ENCODE measurements at places on chromosomes 7 and 10.

DNA sequence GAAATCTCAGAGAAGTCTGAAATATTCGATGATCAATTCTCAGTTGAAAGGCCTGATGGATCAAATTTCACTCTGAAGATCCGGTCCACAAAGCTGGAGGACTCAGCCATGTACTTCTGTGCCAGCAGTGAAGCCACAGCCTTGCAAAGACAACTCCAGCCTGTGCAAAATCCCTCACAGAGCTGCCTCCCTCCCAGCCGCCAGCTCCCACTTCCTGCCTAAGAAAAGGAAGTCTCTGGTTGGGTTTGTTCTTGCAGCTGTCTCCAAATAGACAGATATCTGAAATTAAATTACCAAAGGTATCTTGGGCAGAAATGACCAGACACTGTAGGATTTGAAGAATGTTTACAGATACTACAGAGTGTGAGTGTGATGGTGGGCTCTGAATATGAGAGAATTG, 43.4 kb upstream of the PRSS58 start:
- no peak overlapping the region for H3K4me3 ChIP-seq
- DNase-seq = peak; percentile 45
- H3K27ac ChIP-seq = no peak overlapping the region
- peaks cover 25% of the 10 kb centered on the region for H3K27me3 ChIP-seq

DNA sequence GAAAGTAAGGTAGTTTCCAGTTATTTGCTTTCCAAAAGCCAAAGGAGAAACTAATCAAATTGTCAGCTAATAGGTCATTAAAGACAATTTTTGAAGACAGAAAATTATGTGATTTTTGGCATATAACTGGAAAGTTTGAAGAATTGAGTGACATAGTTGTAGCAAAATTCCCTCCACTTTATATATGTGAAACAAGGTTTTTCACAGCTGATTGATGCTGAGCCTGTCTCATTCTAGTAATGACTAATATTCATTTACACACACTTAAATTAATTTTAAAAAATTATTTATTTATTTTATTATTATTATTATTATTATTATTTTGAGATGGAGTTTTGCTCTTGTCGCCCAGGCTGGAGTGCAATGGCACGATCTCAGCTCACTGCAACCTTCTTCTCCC, 16.3 kb upstream of the SIRT1 start:
- H3K4me1 ChIP-seq = no peaks in the 10 kb centered on the region
- no peaks in the 10 kb centered on the region for H3K36me3 ChIP-seq
- H3K27me3 ChIP-seq = no peaks in the 10 kb centered on the region

- no peaks in the 10 kb centered on the region for H3K27me3 ChIP-seq
- no peak for DNase-seq
- no peak overlapping the region for H3K27ac ChIP-seq
- no peaks in the 10 kb centered on the region for H3K4me1 ChIP-seq
- H3K4me3 ChIP-seq = no peak overlapping the region
Observed at GRCh38 chr7:78074713-78075112, 276.1 kb downstream of the PHTF2 start.

DNA sequence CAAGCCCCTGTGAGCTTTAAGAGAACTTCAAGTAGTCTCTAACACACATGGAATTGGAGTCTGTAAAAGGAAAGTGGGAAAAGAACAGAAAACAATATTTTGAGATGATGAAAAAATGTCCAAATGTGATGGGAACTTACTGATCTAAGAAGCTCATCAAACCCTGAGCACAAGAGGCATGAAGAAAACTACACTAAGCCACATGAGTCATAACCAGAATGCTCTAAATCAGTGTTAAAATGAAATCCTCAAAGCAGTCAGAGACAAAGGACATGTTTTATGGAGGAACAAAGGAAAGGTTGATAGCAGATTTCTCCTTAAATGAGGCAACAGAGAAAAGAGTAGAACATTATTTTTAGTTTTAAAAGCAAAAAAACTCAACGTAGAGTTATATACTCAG, 37.2 kb downstream of the ZNF33A start:
- no peaks in the 10 kb centered on the region for H3K4me1 ChIP-seq
- no peaks in the 10 kb centered on the region for H3K27me3 ChIP-seq
- H3K4me3 ChIP-seq = no peak overlapping the region
- H3K27ac ChIP-seq = no peak overlapping the region
- H3K36me3 ChIP-seq = peaks cover 12% of the 10 kb centered on the region

GRCh38 chr7:130281260-130281659, 11.7 kb upstream of the CPA4 start:
- no peak overlapping the region for H3K27ac ChIP-seq
- H3K36me3 ChIP-seq = no peaks in the 10 kb centered on the region
- no peak for DNase-seq

DNA sequence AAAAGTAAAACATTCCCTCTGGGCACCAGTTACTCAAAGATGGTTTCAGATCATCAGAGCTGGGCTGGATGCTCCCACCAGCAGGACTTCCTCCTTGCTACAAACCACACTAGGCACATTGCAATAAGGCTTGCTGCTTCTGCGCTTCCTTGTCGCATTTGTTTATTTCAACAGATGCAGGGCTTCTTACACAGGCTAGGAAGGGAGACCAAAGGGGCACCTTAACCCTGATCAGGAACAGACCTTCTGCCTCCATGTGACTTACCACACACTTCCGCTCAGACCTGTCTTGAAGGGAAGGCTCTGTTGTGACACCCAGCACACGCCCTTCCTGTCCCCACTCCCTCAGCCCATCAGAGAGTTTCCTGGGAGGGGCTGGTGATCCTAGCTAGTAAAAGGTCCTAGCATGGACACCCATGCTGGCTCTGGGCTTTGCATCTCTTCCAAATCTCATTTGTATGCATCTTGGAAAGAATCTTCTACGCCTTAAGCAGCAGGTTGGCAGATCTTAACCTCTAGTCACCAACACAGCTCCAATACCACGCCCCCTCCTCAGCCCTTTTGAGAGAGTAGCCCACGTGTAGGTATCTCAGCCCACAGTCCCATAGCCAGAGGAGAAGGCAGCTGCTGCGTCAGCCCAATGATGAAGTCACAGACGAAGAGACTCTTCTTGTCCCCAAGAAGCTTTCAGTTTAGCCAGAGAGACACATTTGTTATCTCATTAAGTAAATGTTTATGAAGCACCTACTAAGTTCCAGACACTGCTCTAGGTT, 47.1 kb upstream of the SVIL start:
- no peak overlapping the region for H3K4me3 ChIP-seq
- H3K27me3 ChIP-seq = no peaks in the 10 kb centered on the region
- peak overlapping the region; percentile 31 for H3K27ac ChIP-seq

GRCh38 chr10:72733989-72734388, 42.0 kb downstream of the MCU start:
- H3K36me3 ChIP-seq = no peaks in the 10 kb centered on the region
- H3K4me1 ChIP-seq = peaks cover 39% of the 10 kb centered on the region
- no peak overlapping the region for H3K4me3 ChIP-seq
- DNase-seq = no peak
- no peak overlapping the region for H3K27ac ChIP-seq

GRCh38 chr7:87596696-87597095, 4.0 kb downstream of the ABCB1 start:
- H3K36me3 ChIP-seq = no peaks in the 10 kb centered on the region
- H3K27me3 ChIP-seq = no peaks in the 10 kb centered on the region
- no peak overlapping the region for H3K4me3 ChIP-seq
- H3K27ac ChIP-seq = no peak overlapping the region
- no peak for DNase-seq
- H3K4me1 ChIP-seq = peaks cover 14% of the 10 kb centered on the region

DNA sequence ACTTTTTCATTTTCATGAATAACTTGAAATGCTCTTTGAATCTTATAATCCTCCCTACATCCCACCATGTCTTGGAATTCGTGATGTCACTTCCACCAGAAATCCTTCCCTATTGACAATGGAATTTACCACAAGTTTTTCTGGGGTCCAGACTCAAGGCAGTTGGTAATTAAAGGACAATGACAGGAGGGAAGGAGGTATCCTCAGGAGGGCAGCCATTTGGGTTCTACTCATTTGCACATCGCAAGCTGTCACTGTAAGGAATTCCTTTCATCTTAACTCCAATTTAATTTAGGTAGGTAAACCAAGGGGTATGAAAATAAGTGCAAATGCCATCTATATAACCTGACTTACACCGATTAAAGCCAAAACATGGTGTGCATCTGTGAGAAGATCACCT, 21.9 kb downstream of the LRRC17 start:
- peak overlapping the region; percentile 61 for H3K27ac ChIP-seq
- peaks cover 33% of the 10 kb centered on the region for H3K4me1 ChIP-seq
- DNase-seq = no peak
- H3K4me3 ChIP-seq = no peak overlapping the region
- H3K27me3 ChIP-seq = no peaks in the 10 kb centered on the region

DNA sequence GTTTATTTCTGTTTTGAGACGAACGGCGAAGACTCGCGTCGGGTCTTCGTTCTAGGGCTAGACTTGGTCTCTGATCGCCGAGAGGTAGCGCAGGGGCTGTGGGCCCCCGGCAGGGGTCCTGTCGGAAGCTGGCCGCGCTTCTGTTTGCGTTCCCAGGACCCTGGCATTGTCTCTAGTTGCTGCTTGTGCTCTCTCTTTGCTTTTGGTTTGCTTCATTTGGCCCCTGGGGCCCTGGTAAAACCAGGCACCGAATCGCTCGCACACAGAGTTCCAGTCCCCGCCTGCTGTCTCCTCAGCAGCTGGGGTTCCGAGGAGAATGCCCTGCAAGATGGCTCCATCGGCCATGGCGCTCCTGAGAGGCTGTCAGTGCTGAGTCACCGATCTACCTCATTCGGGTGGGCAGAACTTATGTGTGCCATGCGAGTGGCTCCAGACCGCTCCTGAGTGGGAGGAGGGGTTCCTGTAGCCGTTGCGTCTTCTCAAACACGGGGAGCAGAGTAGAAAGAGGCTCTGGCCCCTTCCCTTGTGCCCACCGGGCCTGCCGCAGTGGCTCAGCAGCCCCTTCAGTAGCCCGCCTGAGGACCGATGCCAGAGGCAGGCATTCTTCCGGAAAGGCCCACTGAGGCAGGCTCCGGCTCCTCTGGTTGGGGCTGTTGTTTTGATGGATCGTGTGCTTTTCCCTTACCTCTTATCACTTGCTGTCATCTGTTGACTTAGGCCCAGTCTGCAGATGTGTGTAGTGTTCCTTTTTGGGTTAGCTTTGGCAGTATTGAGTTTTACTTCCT, 826 bp downstream of the CHPF2 start:
- H3K36me3 ChIP-seq = peaks cover 38% of the 10 kb centered on the region
- peaks cover 33% of the 10 kb centered on the region for H3K4me1 ChIP-seq
- H3K27ac ChIP-seq = peak overlapping the region; percentile 85
- peak overlapping the region; percentile 99 for H3K4me3 ChIP-seq
- no peak for DNase-seq
- no peaks in the 10 kb centered on the region for H3K27me3 ChIP-seq

DNA sequence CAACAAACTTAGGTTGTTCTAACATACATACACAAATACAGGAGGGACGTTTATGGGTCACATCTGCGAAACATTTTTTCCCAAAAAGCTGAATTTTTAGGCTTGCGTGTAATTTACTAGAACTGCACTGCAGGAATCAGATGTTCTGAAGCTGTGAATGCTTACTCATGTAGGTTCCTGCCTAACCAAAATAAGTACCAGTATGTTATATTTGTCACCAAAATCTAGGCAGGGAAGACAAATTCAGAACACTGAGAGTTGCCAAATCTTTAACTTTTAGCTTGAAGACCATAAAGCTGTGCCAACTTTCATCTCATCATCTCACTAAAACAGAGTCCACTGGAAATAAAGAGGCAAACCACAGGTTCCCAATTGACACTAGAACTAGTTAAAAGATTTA, 5.7 kb downstream of the UBE2H start:
- H3K27me3 ChIP-seq = no peaks in the 10 kb centered on the region
- H3K27ac ChIP-seq = peak overlapping the region; percentile 99
- H3K4me1 ChIP-seq = peaks cover 35% of the 10 kb centered on the region
- H3K36me3 ChIP-seq = no peaks in the 10 kb centered on the region
- DNase-seq = no peak
- no peak overlapping the region for H3K4me3 ChIP-seq

- no peak overlapping the region for H3K27ac ChIP-seq
- no peak for DNase-seq
- H3K4me3 ChIP-seq = no peak overlapping the region
- H3K36me3 ChIP-seq = peaks cover 99% of the 10 kb centered on the region
Observed at GRCh38 chr10:68938117-68938516, 17.9 kb upstream of the DDX21 start.

- no peaks in the 10 kb centered on the region for H3K27me3 ChIP-seq
- DNase-seq = no peak
- H3K4me3 ChIP-seq = no peak overlapping the region
- H3K27ac ChIP-seq = no peak overlapping the region
Observed at GRCh38 chr7:96663457-96663856, 46.2 kb downstream of the SEM1 start.

- DNase-seq = no peak
- no peaks in the 10 kb centered on the region for H3K36me3 ChIP-seq
- H3K27me3 ChIP-seq = no peaks in the 10 kb centered on the region
- H3K27ac ChIP-seq = no peak overlapping the region
- no peak overlapping the region for H3K4me3 ChIP-seq
Observed at GRCh38 chr10:71618598-71618997, 101.0 kb downstream of the C10orf105 start.

DNA sequence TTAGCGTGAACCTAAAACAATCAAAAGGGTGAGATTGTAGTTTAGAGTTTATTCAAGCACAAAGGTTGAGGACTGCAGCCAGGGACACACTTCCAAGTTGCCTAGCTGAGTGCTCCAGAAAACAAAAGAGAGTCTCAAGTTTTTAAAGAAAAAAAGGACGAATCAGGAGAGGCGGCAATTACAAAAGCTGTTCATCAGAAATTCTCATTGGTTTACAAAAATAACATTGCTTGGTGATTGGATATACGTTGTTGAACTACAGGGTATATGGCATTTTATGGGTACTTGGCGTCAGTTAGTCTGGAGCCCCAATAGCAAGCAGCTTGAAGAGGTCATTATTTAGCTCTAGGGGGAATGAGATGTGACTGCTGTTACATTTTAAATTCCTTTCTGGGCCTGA, 11.5 kb downstream of the ZNF438 start:
- H3K27me3 ChIP-seq = no peaks in the 10 kb centered on the region
- DNase-seq = no peak
- peak overlapping the region; percentile 8 for H3K27ac ChIP-seq

- H3K4me3 ChIP-seq = no peak overlapping the region
- no peaks in the 10 kb centered on the region for H3K36me3 ChIP-seq
- no peak for DNase-seq
- H3K27me3 ChIP-seq = no peaks in the 10 kb centered on the region
Observed at GRCh38 chr7:31602041-31602625, 84.9 kb upstream of the PPP1R17 start.

DNA sequence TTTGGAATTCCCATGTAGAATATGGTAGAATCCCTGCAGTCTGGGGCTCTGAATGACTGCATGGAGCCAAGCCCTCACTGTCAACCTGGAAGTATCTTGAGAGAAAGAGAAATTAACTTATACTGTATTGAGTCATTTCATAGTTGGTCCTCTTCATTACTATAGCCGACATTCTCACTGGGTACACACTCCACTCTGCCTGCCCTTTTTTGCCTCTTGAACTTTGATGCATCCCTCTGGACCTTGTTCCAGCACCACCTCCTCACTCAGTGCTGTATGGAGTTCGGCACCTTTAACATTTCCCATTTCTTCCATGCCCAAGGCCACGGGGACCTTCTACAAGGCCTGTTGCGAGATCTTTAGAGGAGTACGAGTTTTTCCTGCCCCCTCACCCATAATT, 4.6 kb upstream of the ARHGAP22 start:
- no peaks in the 10 kb centered on the region for H3K36me3 ChIP-seq
- H3K4me1 ChIP-seq = peaks cover 19% of the 10 kb centered on the region
- H3K4me3 ChIP-seq = no peak overlapping the region
- peak; percentile 55 for DNase-seq
- no peak overlapping the region for H3K27ac ChIP-seq

- no peaks in the 10 kb centered on the region for H3K36me3 ChIP-seq
- H3K4me3 ChIP-seq = no peak overlapping the region
- H3K27me3 ChIP-seq = no peaks in the 10 kb centered on the region
- H3K27ac ChIP-seq = no peak overlapping the region
- no peaks in the 10 kb centered on the region for H3K4me1 ChIP-seq
Observed at GRCh38 chr7:45267262-45267661, 109.7 kb downstream of the RAMP3 start.
